ENCODE measurements at places on chromosomes 7 and 10.

- no peak for DNase-seq
Observed at GRCh38 chr7:142685877-142686508, 63.3 kb upstream of the PRSS1 start.

DNA sequence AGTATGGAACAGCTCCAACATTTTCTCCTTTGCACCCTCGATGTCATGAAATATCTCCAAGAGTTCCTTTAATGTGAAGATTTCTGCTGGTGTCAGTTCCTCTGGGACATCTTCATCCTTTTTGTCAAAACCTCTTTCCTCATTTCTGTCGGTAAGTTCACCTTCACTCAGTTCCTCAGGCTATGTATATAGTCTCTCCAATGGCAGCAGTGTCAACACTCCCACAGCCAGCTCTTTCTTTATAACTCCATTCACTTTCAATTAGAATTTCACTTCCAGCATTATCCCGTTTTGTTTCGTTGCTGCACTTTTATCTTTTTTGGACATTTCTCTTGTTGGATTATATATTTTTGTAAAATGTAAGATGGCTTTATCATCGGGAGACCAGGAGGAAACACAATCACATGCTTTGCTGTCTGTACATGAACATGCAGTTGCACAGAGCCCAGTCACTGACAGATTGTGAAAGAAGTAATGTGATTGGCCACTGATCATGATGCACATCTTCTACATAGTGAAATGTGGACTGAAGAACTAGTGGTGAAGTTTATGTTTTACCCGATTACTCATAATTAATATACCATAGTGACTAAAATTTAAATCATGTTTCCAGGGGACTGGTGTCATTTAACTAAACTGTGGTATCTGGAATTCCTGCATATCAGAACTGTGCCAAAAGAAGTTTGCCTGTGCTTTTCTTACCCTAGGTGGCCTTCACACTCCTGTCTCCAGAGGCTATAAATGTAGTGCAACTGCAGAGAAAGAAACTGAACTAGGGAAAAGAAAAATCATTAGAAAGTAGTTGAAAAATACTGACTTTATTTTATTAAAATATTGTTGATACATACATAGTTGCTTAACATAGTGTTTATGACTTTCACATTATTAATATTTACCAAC, 289.6 kb downstream of the PPP1R3A start:
- DNase-seq: no peak

DNA sequence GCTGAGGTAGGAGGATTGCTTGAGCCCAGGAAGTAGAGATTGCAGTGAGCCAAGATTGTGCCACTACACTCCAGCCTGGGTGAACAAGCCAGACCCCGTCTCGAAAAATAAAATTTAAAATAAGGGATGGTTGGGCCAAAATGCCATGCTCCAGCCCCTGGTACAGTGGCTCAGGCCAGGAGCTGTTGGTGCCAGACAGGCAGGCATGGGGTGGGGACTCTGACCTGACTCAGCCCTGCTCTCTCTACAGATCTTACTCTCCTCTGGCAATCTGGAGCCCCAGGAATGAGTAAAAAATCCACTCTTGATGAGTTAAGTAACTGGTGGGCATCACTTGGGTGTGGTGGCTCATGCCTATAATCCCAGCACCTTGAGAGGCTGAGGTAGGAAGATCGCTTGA, 8.4 kb upstream of the TMEM120A start:
- no peak for DNase-seq

- DNase-seq: no peak
Observed at GRCh38 chr10:92689663-92690210, at the start of gene HHEX. HHEX (plus strand) TSS chr10:92689955; CDS start chr10:92689987, 32 bp downstream.

DNA sequence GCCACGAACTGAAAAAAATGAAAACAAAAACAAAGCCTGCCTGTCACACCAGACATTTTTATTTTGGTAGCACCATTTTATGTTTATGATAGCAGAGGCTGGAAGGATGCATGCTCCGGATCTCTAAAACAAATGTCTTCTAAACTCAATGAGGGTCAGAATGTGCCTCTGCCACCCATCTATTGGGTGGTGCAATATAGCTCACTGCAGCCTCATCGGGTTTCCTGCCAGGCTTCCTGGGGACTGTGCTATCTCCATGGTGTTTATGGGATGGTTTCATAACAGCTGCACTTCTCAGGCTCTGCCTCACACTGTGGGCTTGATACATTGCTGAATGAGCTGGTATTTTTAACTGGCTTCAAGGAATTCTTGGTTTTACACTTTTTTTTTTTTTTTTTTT, 94.4 kb downstream of the ITIH5 start:
- DNase-seq: no peak

DNA sequence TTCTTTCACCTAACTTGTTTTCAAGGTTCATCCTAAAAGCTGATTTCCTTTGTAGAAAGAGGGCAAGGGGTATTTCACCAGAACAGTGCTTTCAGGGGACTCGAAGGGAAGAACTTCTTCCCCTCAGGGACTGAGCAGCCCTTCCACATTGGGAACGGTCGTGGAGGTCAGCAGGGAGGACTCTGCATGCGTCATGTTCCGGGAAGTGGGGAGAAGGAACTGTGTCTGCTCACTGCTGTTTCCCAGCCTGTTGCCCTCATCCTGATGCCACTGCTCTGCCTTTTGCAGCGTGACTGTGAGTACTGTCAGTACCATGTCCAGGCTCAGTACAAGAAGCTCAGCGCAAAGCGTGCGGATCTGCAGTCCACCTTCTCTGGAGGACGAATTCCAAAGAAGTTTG, 27.2 kb downstream of the MCM10 start:
- no peak for DNase-seq

All from activated gamma-delta T cell treated with anti-CD3 and anti-CD28 coated beads, Interleukin-2, amount 50 U/mL, for 16 hours (primary cell).